ENCODE measurements at places on chromosomes 7 and 10.

DNA sequence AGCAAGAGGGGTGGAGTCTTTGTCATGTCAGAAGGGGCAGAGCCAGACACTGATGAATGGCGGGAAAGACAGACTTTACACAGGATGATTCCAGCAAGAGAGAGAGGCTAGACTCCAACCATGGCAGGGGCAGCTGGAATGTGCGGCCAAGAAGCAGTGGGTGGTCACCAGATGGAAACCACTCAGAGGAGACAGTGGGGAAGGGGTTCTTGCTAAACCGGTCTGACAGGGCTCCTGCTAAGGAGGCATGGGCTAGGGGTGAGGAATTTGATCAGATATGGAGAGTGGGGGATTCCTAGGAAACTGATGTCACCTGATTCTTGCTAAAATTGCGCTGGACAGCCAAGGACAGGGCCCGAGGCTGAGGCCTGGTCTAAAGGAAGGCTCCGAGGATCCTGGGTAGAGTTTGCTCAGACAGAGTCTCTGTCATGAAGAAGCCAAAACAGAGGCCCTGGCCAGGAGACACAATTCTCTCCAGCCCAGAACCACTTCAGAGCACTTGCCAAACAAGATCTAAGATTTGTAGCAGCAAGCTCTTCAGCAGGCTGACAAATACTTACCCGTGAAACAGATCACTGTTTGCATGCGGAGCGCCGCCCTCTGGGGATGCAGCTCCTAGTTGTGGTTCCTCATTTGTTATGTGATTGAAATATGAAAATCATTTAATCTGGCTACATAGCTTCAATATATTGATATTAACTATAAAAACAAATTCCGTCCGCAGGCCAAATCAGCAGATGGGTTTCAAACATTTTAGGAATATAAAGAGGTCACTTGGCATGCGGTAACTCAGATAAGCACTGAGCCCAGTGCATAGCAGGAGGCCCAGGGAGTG is 377.0 kb downstream of the TCERG1L start:
- DNase-seq = no peak

- DNase-seq = no peak
Observed at GRCh38 chr10:97321804-97322190, 2.7 kb downstream of the FRAT1 start.

DNA sequence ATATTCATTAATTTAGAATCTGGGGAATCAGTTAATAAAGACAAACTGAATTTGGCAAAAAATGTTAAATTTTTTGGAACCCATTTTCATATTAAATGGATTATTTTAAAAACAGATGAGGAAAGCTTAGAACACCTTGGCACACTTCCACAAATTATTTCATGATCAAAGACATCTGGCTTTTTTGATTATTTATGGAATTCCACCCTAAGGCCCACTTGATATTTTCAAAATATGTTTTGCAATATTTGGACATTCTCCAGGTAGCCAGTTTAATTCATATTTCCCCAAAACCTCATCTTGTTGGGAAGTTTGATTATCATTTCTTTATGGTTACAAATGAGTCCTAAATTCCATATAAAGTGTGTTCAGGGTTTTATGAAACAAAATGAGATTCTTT is 129.9 kb downstream of the DOCK4 start:
- no peak for DNase-seq

DNA sequence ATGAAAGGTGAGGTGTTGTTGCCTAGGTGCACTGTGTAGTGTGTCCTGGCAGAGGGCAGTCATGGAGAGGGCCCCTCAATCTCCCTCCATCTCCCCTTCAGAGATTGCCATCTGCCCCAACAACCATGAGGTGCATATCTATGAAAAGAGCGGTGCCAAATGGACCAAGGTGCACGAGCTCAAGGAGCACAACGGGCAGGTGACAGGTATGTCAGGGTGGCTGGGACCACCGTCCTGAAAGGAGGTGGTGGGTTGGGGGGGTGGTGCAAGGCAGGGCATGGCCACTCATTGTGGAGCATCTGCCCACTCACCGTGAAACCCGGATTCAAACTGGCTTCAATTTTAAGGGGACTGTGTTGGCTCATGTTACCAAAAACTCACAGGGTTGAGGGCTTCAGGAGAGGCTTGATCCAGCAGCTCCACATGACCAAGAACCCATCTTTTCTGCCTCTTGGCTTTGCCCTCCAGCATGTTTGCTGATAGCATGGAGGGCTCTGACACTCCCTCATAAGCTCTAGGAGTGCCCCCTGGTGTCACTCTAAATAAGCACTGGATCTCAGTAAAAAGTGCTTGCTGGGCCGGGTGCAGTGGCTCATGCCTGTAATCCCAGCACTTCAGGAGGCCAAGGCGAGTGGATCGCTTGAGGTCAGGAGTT is 12.2 kb downstream of the ARPC1B start:
- DNase-seq = peak; percentile 69

DNA sequence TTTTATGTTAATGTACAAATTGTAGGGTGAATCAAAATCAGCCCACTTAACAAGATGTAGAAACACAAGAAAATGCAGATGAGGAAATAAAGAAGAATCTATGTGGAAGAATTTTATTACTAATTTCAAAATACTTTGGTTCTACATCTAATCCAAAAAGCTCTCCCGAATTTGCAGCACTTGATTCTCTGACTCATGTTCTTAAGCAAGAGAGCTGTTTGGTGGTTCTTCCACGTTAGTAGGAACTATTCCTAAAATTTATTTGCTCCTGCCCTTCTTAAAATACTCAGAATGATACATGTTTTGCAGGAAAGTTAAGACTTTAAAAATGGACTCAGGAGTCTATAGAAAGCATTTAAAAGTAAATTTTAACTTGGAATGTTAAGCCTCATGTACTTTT is 91.8 kb downstream of the ZMYND11 start:
- no peak for DNase-seq

DNA sequence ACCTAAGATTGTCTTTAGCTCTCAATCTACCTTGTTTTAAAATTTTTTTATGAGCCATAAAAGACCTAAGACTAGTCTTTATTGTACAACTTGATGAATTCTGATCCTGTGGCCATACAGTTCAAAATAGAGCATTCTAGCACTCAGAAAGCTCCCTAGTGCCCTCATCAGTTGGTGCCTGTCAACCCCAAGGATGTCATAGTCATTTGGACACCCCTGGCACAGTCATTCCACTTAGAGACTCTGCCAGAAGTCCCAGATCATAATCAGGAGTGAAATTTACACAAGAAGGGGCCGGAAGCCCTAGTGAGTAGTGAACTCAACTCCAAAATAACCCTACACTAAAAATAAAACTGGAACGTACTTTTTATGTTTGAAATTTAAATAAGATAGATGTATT is 80.0 kb upstream of the INSIG1 start:
- no peak for DNase-seq

DNA sequence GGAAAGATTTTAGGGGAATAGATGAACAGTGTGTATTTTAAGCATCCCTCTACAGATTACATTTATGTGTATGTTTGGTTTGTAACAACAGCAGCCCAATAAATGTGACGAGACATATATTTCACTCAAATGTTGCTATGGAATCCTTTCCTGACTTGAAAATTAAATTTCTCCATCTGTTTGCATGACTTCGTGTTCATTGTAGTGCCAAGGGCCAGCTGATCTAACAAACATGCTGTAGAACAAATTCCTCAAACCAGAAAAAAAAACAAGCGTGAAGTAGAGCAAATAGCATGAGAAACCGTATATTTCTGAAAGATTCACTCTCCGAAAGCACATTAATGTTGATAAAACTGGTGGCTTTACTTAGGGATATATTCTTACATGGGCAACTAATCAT is 87.8 kb downstream of the NRCAM start:
- no peak for DNase-seq

DNA sequence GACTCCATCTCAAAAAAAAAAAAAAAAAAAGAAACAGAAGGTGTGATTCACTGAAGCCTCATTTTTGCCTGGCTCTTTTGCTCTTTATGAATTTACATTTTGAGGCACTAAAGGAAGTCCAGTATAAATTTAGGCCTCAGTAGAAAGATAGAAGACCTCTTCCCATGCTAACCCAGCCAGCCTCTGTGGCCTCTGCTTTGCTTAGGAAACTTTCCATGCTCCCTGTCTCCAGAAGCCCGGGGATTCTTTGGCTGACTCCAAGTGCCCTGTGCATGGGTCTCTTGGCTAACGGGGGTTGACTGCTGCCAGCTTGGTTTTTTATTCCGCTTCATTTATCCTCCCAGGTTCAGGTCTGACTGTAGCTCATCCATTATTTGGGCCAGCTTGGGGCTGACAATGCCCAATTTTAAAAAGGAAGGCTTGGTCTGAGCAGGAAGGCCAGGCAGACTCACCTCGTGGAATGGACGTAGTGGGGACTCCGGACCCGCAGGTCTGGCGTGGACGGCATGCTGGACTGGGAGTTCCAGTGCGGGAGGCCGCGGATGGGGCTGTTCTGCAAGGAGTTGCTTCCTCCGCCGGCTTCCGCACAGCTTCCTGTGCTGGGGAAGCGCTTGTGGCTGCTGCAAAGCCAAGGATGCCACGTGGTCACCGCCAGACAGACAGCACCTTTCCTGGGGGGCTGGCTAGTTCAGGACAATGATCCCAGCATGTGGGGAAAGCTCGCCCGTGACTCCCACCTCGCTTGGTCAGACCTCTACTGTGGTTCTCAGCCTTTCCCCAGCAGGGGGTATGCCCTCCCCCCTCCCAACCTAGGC is 72.3 kb downstream of the PRPF18 start:
- no peak for DNase-seq

DNA sequence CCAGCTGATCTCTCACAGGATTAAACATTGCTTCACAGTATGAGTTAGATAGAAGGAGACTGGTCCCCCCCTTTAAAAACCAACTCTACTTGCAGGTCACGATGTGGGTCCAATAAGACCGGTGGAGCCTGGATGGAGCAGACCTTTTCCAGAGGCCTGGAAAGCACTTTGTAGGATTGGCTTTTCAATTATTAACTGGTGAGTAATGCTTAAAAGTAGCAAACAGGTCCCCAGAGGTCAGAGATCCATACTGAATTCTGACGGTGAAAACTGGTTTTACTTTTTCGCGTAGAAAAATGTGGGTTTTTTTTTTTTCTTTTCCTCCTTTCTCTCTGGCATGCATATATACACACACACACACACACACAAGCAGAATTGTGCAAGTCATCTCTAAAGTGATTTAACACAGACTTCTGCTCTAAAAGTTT is 74.9 kb upstream of the OGDHL start:
- DNase-seq = no peak

- DNase-seq = no peak
Observed at GRCh38 chr7:42222891-42223290, 14.1 kb downstream of the GLI3 start.

- DNase-seq = no peak
Observed at GRCh38 chr10:62058476-62058875, 157.0 kb downstream of the ARID5B start.

DNA sequence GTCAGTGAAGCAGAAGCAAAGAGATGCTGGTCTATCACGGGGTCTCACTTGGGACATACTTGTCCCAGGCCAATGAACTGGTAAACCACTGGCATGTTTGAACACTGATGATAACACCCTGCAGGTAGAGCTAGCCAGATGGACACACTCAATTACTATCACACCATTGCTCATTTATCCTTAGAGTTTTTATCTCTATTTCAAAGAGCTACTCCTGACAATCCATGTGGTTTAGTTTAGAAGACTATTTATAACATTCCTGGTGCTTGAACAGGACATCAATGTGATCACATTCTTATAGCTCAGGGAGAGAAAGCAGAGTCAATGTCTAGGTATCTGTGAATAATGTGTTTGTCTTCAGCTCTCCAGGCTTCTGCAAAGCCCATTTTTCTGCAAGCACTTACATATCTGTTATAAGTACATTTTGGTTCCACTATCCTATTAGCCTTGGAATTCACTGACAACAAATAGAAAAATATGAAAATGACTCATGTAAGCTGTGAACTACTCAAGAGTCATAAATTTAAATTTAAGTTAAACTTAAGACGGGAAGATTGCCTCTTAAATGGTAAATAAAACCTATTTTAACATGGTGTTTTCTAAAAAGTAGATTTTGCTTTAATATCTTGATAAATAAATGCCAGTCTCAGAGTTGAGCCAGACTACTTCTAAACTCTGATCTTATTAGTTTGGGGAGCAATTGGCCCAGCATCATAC is 106.7 kb upstream of the MBL2 start:
- DNase-seq = no peak

DNA sequence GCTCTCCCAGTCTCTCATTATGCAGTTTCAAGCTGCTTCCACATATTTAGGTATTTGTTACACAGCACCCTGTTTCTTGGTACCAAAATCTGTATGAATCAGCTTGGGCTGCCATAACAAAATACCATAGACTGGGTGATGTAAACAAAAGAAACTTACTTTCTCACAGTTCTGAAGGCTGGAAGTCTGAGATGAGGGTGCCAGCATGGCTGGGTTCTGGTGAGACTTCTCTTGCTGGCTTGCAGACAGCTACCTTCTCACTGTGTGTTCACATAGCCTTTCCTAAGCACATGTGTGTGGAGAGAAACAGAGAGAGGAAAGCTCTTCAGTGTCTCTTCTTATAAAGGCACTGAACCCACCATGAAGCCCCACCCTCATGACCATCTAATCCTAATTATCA is 15.7 kb upstream of the CBLL1 start:
- DNase-seq = no peak

DNA sequence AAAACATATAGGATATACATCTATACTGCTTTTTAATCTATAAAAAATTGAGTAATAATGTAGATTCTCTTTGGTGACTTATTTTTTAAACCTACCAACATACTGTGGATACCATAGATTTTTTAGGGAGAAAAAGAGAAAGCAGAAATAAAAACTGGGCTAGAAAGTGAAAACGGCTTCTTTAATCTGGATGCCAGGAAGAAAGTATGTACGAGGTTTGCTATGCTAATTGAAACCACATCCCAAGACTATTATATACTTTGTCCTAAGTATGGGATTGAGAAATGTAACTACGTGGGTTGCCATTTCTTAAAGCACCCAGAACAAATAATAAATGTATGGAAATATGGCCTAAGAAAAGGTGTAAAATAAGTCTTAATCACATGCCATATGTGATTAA is 129.0 kb upstream of the NFE2L3 start:
- DNase-seq = no peak

- no peak for DNase-seq
Observed at GRCh38 chr7:134084488-134085144, 42.5 kb upstream of the LRGUK start.

GRCh38 chr10:63266391-63267316 is 133.5 kb downstream of the NRBF2 start:
- peak; percentile 30 for DNase-seq

GRCh38 chr7:30029696-30030095 is 1.5 kb downstream of the PLEKHA8 start:
- DNase-seq = peak; percentile 36
